Erythroblast (primary cell): ENCODE measurements at places on chromosomes 7 and 10.

DNA sequence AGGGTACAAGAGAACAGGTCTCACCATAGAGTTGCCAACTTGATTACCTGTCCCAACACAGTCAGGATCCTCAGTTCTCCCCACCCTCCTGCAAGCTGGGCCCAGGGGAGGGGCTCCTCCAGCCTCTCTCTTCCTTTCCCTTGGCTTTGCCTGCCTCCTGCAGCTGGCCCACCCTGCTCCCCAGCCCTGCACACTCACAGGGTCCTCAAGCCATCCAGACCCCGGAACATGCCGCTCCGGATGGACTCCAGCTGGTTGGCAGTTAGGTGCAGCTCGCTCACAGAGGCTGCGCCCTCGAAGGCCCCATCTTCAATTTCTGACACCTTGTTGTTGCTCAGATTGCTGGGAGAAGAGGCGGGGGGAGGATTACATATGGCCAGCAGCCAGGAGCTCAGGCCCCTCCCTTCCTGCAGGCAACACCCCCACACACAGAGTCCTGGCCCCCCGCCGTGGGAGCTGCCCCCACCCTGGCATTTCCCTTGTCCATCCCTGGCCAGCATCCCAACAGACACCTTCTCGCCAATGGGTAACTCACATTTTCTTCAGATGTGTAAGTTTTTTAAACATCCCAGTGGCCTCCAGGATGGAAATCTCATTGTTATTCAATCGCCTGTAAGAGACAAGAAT lies 139.2 kb downstream of the SLIT1 start:
- no peak for DNase-seq

DNA sequence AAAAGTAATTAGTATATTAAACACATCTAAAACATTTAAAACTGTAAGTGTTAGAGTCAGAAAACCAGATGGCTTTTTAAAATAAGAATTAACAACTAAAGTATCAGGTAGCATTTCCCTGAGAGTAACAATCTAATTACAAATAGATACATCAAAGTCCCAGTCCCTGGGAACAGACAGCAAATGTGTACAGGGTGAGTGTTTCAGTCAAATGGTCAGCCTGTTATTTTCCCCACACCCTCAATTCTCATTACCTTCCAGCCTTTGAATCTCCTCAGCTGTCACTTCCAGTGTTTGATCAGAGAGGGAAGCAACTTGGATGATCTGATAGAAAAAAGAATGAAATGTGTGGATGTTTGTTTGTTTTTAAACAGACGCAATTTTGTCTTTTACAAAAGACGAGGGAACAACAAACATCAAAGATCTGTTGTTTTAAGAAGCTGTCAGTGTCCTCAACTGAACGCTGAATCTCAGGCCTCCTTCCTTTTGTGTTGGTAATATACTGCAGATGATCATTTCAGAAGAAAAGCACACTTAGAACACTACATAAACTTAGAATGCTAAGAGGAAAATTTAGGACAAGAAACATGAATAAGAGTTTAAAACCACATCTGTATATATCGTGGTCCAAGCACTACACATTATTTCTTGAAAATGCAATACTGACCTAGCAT lies 29.8 kb downstream of the CEP41 start:
- no peak for DNase-seq

GRCh38 chr10:35466170-35466569 lies 129.9 kb downstream of the CCNY start:
- DNase-seq: peak; percentile 66

DNA sequence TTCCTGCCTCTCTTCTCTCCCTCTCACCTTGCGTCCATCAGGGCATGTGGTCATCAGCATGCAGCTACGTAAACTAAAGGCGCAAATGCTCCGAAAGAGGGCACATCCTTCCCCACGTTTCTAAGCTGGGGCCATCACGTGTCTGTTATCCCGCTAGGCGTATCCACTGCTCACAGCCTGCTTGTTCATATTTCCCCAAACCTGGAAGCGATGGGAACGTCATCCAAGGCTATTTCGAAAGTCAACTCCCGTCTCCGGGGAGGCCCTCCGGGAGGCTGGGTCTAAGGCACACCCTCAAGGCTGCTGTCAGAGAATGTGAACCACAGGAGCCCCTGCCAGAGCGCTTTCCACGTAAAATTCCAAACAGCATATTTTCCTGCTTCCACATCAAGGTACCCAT lies 199.2 kb downstream of the DIP2C start:
- DNase-seq: no peak

DNA sequence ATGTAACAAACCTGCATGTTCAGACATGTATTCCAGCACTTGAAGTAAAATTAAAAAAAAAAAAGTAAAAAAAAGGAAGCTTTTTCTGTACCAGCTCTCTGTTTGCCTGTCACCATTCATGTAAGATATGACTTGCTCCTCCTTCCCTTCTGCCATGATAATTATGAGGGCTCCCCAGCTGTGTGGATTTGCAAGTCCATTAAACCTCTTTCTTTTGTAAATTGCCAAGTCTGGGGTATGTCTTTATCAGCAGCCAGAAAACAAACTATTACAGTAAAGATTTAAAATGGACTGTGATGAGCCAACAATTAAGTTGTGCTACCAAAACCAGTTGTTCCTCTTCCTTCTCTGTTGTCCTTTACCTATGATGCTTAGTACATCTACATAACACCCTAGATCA lies 619.6 kb downstream of the ARL4A start:
- DNase-seq: no peak

- DNase-seq: peak; percentile 35
Observed at GRCh38 chr7:151025924-151026671, 1.8 kb upstream of the ATG9B start.

- DNase-seq: peak; percentile 66
Observed at GRCh38 chr10:97738616-97739015, 1.7 kb downstream of the ZFYVE27 start.

DNA sequence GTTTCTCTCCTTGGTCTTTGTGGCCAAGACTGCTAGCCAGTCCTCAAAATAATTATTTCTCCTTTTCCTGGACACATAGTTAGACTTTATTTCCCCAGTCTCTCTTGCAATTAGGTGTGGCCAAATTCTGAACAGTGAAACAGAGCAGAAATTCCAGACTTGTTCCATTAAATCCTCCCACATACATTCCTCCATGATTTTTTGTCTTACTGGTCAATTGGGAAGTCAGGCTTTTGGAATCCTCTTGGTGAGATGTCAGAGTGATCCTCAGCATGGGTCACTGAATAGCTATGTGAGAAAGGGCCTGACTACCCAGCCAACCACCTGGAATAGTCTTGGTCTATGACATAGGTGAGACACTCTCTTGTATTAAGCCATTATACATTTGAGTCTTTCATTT lies 164.2 kb downstream of the DGKI start:
- no peak for DNase-seq

DNA sequence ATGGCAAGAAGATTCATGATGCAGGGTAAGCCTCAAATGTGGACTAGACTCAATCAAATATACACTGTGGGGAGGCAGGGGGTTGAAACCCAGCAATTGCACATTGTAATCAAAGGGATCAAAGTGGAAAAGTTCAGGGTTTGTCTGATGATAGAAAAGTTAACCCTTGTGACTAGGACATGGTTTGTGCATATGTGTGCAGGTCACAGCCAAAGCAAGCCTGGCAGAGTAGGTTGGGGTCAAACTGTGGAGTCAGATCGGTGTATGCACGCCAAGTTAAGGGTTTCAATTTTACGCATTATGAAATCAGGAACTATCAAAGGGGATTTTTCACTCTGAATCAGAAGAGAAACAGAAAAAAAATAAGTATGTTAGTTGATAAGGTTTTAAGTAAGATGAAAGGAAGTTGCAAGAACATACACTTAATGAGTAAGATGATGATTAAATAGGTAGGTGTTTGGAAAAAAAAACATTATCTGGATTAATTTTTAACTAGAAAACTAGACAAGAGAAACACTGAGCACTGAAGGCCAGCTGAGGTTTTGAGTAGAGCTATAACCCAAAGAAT lies 188.3 kb downstream of the DGKB start:
- no peak for DNase-seq

- DNase-seq: no peak
Observed at GRCh38 chr7:3117488-3118231, 74.0 kb upstream of the CARD11 start.

- DNase-seq: no peak
Observed at GRCh38 chr10:72421885-72422540, 67.3 kb upstream of the DNAJB12 start.

DNA sequence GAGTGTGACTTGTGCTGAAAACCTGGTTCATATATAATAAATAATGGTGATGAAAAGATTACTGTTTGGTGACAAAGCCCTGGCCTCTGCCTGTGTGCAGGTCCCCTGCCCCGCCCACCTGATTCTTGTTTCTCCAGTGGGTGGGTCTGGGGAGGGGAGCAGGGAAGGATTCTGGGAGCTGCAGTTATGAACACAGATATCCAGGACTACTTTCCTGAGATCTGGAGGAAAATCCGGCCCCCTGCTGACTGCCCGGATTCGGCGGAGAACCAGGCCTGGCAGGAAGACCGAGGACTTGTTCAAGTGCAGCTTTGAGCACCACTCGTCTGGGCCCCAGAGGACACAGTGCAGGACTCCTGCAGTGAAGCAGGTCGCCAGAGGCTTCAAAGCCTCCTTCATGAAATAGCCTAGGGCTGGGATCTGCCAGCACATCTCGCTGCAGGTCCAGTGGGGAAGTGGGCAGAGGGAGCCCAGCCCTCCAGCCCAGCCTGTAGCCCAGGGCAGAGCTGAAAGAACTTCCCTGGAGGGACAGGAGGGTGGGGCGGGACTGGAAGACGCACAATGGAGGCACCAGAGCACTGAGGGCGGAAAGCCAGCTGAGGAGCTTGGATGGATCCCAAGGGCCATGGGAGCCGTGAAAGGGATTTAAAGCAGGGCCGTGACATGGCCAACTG lies 7.0 kb downstream of the ATP6V0E2 start:
- DNase-seq: no peak

DNA sequence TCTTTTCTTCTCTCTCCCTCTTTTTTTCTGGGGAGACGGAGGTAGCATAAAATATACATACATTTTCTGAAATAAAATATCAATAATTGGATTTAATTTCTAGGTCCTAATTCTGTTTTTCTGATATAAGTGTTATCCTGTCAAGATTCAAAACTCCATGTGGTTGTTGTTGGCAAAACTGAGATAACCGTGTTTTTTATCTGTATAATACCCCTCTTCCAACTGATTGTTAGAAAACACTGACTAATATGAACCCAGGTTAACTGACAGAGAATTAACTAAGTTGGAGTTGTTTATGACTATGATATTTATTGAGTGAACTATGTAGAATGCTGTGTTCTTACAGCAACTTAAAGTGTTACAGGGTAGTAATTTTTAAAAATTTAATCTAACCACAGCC lies 236.5 kb upstream of the KAT6B start:
- peak; percentile 17 for DNase-seq

DNA sequence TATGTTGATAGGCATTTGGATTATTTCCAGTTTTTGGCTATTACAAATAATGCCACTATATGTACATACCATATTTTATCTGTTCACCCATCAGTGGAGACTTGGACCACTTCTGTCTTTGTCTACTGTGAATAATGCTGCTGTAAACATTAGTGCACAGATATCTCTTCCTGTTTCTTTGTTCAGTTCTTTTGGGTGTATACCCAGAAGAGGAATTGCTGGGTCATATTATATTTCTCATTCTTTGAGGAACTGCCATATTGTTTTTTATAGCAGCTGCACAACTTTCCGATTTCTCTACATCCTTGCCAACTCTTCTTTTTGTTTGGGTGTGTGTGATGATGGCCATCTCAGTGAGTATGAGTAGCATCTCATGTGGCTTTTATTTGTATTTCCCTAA lies 218.0 kb downstream of the LRMDA start:
- no peak for DNase-seq

DNA sequence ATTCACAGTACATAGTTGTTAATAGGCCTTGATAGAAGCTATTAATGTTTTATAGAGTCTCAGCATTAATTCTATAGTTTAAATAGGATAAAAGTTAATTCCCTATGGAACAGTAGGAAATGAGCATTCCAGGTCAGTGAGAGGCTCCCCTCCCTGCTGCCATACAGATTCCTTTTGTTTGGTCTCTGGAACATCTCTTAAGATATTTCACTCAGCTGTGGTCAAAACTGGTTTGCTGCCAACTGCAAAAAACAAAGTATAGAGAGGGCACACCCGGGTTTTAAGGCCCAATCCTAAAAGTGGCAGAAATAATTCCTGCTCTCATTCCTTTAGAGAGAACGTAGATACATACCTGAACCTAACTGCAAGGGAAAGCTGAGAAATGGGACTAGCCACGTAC lies 51.3 kb downstream of the MDFIC start:
- no peak for DNase-seq

- no peak for DNase-seq
Observed at GRCh38 chr7:66330961-66331360, 125.8 kb downstream of the TPST1 start.

DNA sequence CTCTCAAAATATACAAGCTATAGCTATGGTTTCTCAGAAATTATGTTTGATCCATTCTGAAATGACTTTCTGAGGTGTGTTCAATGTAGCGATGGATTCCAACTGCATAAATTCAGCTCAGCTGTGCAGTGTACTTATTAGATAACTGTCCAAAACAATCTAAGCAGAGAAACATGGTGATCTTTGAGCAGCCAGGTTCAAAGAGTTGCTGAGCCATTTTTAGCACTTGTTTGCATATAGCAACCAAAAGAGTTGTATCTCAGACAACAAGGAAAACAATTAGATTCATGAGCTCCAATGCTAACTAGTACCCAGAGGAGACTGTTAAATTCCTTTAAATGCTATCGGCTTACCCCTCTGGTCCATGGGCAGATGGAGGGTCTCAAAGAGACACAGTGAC lies 15.9 kb upstream of the KCNIP2 start:
- DNase-seq: no peak

DNA sequence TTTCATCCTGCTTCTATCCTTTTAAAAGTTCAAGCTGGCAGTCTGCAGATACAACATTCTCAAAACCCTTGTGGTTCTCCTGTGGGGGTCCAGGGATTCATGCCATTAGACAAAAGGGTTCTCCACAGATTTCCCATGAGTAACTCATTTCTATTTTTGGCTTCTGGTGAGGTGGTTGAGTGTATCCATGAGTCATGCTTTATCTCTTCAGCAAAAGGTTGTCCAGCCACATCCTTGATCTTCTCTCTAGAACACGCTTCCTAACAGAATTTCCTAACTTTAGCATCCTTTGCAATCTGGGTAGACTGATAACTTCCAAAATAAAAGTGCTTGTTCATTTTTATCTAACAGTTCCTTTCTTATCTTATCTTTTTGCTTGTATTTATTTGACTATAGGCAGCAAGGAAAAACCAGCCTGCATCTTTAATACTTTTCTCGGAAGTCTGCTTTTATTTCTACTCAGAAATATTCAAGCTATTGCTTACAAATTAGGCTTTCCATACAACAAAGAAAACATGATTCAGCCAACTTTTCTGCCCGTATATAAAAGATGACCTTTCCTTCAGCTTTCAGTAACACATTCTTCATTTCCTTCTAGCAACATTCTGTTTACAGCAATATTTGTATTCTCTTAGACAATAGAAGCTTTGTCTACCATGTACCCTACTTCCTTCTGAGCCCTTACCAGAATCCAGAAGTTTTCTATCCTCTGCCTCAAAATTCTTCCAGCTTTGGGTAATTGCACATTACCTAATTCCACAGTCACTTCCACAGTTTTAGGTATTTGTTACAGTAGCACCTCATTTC lies 79.3 kb upstream of the IL6 start:
- DNase-seq: no peak
